ENCODE measurements at places on chromosomes 13 and 19.

- DNase-seq: no peak
Observed at GRCh38 chr13:75829830-75830229, 193.7 kb downstream of the LMO7 start.

DNA sequence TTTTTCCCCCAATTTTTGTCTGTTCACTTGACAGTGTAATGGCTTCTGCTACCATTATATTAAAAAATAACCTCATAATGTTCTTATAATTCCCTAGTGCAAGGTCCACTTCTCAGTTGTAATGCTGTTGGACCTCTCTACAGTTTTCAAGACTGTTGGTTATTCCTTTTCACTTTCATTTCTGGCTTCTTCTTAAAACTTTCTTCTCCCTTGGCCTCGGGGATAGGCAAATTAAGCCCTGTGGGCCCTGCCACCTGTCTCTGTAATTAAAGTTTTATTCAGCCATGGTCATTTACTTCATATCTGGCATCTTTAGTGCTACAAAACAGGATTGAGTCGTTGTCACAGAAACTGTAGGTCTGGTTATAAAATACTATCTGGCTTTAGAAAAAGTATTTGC is 313.5 kb downstream of the KLF12 start:
- DNase-seq: no peak

DNA sequence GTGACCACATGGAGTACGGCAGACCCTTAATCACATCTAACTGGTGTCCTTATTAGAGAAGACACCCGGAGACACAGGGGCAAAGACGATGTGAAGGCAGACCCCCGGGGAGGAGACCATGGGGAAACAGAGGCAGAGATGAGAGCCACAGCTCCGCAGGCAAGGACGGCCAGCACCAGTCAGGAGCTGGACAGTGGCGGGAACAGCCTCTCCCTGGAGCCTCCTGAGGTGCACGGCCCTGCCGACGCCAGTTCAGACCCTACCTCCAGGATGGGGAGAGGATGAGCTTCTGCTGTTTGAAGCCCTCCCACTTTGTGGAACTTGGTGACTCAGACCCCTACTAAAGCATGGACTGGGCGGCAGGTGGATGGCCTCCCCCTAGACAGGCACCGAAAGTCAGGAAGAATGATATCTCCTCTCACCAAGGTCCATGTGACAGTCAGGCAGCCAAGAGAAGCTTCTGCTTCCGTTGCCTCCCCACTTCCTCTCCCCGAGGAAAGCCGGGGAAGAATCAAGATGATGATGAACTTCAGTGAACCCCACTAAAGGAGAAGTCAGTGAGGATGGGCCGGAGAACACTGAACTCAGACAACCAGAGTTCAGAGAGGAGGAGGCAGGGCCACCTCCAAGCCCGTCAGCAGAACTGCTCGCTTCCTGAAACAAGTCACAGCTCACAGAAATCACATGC is 25.4 kb downstream of the RAB20 start:
- DNase-seq: no peak

GRCh38 chr19:4504891-4505569 is 13.3 kb downstream of the PLIN4 start:
- DNase-seq: no peak

GRCh38 chr13:31739226-31739625 is at the start of gene RXFP2:
TSS of gene RXFP2 (plus strand) at chr13:31739526. CDS start at chr13:31739613, 87 bp downstream.
- DNase-seq: no peak

GRCh38 chr19:13044231-13044836 is 49.1 kb downstream of the NFIX start:
- no peak for DNase-seq

DNA sequence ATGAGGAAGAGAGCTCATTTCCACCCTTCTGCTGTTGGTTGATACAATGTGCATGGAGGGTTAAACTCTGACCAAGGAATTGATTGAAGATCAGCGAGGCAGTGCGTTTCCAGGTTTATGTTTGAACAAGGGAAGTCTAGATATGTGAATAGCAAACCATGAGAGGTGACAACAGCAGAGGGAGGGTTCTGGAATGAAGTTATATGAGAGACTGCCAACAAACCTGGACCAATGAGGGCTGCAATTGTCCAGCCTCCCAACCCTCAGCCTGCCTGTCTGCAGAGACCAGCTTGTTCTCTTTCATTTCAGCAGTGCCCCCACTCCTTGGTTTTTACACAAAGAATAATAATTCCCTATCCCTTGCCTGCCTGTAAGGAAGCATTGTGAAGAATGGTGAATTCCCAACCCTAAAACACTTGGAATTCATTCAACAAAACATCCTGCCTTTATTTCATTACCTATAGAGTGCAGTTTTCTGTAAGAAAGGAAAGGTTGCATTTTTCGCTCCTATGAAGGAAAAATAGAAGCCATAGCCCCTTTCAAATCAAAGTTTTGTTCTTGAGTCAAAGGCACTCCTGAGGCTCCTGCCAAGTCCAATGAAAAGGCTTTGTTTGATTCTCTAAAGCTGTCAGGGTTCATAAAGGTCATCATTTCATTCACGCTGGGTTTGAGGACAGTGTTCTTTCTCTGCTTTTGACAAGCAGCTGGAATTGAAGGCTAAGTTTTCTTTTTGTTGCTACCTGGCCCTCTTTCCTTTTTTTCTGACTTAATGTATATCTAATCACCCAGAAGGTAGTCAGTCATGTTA is 53.6 kb upstream of the ABCC4 start:
- no peak for DNase-seq

GRCh38 chr19:58166708-58167280 is 16.1 kb upstream of the ZNF274 start:
- DNase-seq: no peak

DNA sequence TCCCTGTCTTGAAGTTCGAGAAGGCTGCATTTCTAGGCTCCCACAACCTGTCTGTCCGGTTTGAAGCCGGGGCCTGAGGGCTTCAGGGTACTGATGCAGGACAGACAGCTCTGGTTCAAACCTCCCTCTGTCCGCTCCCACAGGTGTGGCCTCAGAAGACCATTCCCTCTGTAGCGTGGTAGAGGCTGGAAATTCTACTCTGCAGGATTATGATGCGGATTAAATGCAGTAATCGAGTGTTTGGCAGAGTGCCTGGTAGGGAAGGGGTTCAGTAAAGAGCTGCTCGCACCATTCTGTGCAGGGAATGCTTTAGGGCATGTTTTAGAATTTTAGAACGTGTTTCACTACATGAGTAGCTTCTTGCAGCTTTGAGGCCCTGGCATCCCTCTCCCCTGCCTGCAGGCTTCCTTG is 30.5 kb downstream of the PPP1R37 start:
- DNase-seq: no peak

DNA sequence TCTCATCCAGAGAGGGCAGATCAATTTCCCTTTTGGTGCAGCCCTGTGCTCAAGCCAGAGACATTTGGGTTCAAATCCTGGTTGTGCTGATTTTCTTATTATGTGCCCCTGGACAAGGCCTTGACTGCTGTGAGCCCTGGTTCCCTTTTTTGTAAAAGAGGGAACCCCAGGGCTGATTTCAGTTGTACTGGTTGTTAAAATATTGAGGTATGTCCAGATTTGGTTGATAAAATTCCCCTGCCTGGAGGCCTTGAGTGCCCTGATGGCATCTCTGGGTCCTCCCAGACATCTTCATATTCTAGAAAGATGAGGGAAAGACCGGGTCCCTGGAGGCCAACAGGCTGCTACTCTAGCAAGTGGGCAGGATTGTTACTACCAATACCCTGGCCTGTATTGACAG is 14.4 kb upstream of the PLAUR start:
- no peak for DNase-seq

DNA sequence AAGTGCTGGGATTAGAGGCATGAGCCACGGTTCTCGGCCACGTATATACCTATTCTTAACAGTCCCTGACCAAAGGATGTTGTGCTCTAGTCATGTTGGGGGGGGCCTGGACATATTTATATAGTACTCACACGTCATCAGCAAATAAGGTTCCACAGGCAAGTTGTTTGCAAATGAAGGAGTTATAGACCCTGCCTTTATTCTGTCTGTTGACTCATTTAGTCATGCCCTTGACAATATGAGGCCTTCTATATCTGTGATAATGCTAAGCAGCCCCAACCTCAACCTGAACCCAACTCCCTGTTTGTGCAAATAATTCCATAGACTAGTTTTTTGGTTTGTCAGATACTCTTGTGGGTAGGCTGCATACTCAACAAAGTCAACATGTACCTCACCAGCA is 8.9 kb downstream of the ZNF586 start:
- no peak for DNase-seq

GRCh38 chr19:7561325-7561724 is 25.8 kb downstream of the PNPLA6 start:
- DNase-seq: no peak

DNA sequence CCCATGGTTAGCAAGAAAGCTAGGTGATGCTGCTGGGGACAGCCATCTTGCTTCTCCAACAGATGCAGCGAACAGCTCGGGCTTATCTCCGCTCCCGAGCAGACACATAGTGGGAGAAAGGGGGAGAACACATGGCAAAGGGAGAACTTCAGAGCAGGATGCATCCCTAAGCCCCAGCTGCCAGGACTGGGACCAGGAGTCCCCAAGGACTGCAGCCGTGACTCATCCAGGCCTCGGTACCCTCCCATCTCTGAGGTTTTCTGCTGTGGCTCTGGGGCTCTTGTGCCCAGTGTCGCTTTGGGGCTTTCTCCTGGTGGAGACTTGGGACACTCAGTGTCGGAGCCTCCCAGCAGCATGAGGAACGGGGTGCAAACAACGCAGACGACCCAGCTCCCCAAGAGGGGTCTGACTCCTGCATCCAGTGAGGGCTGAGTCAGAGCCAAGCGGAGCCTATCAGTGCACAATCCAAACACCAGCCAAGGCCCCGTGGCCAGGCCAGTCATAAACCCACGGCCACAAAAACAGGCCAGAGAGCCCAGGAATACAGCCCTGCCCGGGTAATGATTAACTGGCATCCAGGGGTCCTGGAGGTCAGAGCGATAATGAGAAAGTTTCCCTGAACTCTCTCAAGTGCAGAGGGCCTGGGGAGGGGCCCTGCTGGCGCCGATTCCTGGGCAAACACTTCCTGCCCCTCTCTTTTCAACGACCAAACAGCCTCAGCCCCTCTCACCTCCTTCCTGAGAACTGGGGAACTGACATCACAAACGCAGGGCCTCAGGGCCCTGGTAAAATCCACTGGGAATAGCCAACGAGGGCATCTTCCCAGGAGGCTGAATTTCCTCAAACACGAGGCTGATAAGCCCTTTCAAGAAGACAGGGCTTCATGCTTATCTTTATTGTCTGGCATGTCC is 202.9 kb downstream of the USP12 start:
- DNase-seq: no peak

- DNase-seq: no peak
Observed at GRCh38 chr13:106523576-106523975, 11.9 kb downstream of the EFNB2 start.

DNA sequence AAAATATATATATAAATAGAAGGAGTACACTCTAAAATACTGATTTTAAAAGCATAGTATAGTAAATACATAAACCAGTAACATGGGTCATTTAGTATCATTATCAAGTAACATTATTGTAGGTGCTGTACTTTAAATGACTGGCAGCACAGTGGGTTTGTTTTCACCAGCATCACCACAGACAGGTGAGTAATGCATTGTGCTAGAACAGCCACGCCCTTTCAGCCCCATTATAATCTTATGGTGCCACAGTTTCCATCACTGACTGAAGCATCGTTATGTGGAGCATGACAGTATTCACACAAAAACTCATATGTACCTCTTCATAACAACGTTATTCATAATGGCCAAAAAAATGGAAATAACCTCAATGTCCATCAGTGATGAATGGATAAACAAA is 88.3 kb downstream of the DHRS12 start:
- no peak for DNase-seq

GRCh38 chr13:83883061-83883523 is 818 bp upstream of the SLITRK1 start:
- DNase-seq: peak; percentile 57

- no peak for DNase-seq
Observed at GRCh38 chr19:16988661-16989060, 37.9 kb downstream of the CPAMD8 start.

DNA sequence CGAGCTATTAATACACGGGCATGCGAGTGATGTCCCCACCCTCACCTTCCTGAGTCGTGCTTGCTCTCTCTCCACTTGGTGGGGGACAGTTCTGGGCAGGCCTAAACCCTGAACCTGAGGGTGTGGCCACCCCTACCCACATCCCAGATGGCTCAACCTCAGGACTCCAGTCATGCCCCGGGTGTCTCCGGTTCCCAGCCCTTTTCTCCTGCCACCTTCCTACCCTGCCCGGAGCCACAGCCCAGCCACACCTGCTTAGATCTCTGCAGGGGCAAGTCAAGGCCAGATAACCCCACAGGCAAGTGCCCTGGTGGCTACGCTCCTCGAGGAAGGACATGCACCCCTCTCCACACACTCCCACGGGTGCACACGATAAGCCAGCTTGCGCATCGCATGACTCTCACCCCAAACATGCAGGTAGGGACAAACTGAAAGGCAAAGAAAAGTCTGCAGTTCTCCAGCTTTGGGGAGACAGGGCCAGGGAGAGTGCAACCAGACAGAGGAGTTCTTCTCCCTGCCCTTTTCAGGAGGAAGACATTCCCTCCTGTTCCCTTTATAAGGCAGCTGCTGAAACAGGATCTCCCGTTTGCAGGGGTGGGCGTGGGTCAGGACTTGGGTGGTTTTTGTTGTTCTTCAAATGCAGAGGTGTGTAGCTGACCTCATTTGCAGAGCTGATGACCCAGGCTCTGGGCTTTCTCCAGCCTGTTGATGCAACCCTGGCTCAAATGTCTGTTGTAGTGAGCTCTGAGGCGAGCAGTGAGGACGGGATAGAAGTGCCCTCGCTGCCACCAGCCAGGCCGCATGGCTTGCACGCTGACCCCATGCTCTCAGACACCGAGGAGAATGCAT is 88.6 kb downstream of the DPF1 start:
- no peak for DNase-seq

- DNase-seq: peak; percentile 54
Observed at GRCh38 chr13:49495783-49496762, at the start of gene PHF11. TSS of gene PHF11 (plus strand) at chr13:49495953. CDS start at chr13:49496002, 49 bp downstream.

GRCh38 chr19:50830266-50831025 is 2.9 kb downstream of the KLK15 start:
- DNase-seq: no peak

DNA sequence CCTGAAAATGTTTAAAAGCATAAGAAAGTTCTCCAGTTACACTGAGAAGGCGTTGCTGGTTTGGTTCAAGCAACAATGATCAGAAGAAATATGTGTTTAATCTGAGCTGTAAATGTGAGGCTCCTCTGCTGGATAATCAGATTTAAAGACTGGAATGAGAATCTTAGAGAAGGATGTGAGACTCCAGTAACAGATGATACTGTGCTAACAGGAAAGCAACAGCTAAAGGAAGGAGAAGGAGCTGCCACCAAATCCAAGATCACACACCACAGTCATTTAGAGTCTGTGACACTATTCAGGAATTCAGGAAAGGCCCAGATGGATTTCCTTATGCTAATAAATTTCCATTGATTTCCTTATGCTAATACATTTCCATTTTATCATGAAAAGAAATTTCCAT is 16.9 kb downstream of the DCLK1 start:
- no peak for DNase-seq

GRCh38 chr19:9953802-9954542 is 17.7 kb upstream of the OLFM2 start:
- DNase-seq: no peak

DNA sequence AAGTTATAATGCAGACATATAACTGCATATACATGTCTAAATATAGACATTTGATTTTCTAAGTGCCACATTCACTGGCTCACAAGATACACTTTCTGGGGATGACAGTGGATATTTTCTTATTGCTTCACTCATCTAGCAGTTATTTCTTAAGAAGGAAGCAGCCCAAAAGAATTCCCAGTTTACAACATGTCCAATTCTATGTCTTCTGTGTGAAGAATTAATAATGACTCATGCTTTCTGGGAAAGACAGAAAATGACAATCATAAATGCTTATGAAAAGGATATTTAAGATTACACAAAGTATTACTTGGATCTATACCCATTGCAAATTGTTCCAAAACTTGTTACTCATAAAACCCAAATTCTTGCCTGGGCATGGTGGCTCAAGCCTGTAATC is 543.4 kb downstream of the SUCLA2 start:
- DNase-seq: no peak
